ENCODE measurements at places on chromosomes 6 and 20.

DNA sequence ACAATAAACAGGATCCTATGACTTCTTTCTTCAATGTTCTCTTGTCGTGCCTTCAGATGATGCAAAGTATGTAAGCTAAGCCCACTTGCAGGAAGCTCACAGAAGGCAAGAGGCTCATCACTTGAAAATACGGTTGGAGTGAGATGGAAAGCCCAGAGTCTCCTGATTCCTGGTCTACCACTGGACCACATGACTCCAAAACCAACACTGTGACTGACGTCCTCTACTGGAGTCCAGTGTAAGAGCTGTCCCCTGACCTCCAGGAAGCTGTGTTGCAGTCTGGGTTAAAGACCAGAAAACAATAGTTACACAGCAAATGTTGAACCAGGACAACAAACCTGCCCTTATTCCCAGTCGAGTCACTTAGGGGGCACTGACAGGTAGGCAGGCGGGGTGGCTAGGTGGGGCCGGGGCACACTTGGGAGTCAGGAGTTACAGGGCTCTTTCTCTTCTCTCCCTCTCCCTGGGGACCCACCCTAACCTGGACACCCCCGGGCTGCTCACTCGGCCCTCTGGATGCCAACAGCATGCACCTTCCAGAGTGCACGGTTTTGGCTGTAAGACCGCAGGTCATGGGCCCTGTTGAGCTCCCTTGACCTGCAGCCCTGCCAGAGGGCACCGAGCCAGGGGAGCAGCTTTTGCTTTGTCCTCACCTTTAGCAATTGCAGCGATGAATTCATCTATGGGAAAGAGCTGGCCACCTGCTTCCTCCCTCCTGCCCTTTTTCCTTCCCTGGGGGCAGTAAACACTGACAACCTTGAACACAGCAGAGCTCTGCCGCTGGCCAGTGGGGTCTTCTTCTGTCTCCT is 7.4 kb downstream of the PCK1 start:
- DNase-seq = no peak

DNA sequence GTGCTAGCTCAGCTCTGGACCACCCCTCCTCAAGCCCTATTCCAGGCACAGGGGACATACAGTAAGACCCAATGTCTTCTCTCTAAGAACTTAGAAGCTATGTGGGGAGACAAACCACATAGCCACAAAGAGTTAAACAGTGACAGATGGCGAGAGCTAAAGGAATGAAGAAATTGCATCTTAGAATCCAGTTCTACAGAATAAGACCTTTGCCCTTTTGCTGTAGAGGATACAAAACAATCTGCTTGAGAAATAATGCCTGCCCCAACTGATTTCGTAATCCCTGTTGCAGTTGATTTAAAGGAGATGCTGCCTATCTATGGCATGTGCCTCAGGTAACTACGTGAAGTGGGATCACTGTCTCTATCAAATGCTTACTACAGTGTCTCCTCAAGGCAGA is 31.2 kb downstream of the TNFRSF21 start:
- DNase-seq = no peak

GRCh38 chr6:90388395-90388794 is 91.8 kb upstream of the BACH2 start:
- DNase-seq = no peak

- no peak for DNase-seq
These were observed 161.1 kb upstream of the CARMIL1 start for GRCh38 chr6:25118038-25118437.

DNA sequence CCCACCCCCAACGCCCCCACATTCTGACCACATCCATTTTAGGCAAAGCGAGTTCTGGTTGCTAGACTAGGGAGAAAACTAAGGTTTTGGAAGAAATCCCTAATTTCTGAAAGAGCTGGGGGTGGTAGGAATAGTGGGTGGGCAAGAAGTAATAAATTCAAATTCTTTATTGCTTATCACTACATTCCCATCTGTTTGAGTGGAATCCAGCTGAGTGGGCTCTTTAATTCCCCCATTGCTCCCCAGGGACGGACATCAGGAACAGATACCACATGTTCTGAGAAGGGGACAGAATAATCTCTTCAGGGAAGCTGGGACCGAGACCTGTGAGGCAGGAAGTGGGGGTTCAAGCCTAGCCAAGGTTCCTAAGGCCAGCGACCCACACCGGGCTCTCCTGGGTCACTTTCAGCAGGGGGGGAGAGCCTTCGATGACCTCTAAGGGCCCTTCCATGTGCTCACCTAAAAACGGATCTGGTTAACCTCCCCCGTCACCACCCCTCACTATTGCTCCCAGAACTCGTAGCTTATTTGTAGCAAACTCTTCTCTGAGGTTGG is 42.3 kb upstream of the MRPS10 start:
- DNase-seq = peak; percentile 64

GRCh38 chr6:71044753-71045152 is 87.9 kb upstream of the B3GAT2 start:
- no peak for DNase-seq

DNA sequence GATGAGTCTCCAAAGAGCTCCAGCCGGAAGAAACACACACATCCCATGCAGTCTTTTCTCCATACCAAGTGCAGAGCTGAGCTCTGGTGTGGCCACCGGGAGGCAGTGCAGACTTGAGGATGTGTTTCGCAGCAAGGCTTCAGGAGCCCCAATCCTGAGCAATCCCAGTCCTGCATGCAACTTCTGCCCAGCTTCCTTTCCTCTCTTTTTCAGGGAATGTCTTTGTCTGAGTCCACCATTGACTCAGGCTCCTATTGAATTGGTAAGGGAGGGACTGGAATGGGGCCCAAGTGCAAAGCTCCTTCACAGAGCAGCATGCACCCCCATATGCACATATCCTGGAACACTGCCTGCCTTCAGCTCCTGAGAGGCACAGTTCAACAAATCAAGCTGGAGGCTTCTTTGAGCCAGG is 50.5 kb upstream of the ASIP start:
- DNase-seq = peak; percentile 86

DNA sequence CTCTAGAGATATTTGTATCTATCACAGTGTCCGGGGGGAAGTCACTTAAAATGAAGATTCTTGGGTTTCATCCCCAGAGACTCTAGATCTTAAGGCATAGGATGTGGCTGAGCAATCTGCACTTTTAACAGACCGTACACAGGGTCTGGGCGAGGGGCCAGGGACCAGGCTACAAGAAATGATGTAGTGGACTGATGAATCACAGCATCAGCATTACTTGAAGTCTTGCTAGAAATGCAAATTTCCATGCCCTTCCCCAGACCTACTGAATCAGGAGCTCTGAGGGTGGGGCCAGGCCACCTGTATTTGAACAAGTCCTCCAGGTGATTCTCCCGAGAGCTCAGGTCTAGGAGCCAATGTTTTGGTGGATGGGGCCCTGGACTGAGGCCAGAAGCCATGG is 168.4 kb downstream of the DOK5 start:
- DNase-seq = peak; percentile 34

GRCh38 chr6:98477231-98477630 is 357.1 kb upstream of the POU3F2 start:
- no peak for DNase-seq

DNA sequence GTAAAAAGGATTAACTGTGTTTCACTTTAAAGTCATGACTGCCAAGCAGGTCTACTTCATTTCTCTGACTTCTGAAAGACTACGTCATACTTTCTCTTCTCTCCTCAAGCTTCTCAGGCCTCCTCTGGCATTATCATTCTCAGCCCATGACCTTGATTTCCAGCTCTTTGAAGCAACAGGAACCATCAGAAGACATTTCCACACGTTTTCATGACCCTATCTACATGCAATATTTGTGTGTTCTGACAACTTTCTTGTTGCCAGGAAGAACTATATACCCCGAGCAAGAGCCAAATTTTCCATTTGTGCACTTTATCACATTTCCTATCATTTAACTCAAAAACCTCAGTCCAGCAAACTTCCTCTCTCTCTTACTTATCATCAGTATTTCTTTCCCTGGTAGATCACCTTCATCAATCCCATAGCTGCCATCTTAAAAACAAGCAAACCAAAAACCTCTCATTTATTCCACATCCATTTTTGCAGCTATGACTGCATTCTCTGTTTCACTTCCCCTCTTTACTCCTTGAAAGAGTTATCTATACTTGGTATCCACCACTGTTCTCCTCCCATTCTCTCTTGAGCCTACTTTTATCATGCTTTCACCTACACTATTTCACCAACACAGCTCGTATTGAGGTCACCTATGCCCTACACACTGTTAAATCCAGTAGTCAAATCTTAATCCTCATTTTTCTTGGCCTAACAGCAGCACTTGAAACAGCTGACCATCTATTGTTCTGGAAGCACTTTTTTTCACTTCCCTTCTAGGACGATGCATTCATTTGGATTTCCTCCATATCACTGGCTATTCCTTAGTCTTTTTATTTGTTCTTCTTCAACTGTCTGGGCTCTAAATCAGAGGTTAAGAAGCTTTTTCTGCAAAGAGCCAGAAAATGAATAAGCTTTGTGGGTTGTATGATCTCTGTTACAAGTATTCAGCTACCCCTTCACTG is 47.1 kb downstream of the STX7 start:
- no peak for DNase-seq

DNA sequence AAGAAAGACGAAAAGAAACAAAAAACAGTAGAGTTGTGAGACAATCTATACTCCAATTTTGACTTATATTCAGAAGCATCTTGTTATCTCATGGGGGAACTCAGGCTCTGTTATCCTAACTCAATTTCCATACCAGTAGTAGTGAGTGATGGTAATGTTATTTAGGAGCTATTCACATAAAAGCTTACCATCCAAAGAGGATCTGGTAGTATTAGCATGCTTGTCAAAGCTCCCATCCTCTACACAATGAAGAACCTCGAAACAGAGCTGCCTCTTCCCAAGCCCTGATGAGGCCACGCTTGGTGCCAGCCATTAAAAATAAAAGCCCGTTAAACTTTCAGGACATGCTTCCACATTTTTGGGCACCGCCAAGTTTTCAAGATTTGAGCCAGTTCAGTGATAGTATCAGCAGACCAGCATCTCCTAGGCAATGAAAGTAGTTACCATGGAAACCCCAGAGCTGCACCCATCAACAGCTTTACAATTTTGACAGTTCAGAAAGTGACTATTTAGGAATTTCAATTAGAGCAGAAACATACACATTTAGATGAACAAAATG is 173.3 kb downstream of the CD83 start:
- peak; percentile 66 for DNase-seq

- no peak for DNase-seq
These were observed 182.1 kb upstream of the OPRM1 start for GRCh38 chr6:153856929-153857376.

DNA sequence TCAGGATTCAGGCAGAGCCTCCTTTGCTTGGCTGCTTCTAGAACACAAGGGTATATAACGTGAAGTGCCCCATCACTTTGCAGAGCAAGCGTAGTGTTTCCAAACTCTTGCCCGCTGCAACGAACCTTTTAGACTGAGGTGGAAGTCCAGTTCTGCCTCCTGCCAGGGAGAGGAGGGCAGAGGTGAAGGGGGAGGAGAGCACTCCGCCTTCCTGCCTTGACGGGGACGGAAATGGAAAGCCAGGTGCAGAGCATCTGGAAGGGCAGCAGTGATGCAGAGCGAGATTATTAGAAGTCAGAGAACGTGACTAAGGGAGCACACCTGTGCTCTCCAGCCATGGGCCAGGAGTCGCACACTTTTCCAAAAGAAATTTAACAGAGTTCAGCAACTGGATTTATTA is 63.4 kb downstream of the RREB1 start:
- DNase-seq = no peak

- DNase-seq = no peak
These were observed 329.1 kb downstream of the TFAP2B start for GRCh38 chr6:51147756-51148155.

GRCh38 chr6:42788671-42789070 is 6.8 kb downstream of the BICRAL start:
- no peak for DNase-seq

GRCh38 chr6:166106076-166106686 is 61.5 kb downstream of the TBXT start:
- peak; percentile 75 for DNase-seq

DNA sequence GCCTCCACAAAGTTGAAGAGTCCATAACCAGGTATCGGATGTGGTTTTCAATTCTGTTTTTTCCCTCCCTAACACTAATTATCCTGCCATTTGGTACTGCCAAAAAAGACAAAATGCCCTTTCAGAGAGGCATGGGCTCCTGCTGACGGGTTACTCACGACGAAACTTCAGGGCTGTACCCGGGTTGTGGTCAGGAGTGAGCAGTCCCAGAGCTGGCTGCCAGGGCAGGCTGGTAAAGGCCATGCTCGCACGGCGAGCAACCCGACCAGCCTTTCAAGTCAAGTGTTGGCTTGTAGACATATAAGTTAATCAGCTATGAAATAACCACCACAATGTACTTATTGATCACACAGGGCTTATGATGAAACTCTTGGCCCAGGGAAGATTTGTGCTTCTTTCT is 152.5 kb downstream of the FOXC1 start:
- no peak for DNase-seq

- DNase-seq = no peak
These were observed 2.4 kb downstream of the CEP85L start for GRCh38 chr6:118648866-118649554.

DNA sequence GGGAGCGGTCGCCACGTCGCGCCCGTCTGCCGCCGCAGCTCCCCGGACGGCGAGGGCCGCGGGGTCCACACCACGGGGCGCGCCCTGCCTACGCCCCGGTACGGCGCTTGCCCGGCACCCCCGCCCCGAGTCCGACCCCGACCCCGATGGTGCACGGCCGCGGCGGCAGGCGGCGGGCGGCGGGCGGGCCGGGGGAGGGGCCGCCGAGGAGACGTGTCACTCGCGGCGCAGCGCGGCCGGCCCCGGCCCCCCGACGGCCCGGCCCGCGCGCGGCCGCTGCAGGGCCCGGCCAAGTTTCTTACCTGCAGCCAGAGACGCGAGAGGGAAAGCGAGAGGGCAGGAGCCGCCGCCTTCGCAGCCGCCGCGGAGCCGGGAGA is 328 bp downstream of the RRBP1 start:
- DNase-seq = no peak

GRCh38 chr20:32153156-32153665 is 43.7 kb downstream of the TM9SF4 start:
- no peak for DNase-seq

DNA sequence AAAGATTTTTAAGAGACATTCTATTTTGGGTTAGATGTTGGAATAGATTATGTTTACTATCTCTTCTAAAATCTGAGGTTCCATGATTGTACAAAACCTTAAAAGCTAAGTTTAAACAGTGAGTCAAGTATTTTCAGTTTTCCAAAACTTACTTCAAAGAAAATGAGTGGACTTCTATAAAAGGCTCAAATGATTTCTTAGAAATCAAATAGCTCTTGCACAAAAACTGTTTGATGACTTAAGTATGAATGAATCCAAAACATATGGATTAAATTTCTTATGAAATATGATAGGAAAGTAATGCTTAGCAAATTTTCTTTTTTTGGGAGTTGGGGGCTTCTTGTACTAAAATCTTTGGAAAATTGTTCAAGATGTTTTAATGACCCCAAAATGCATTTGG is 837.3 kb upstream of the SLC35B3 start:
- peak; percentile 1 for DNase-seq

GRCh38 chr20:47606414-47606982 is 104.8 kb downstream of the NCOA3 start:
- no peak for DNase-seq

GRCh38 chr6:27592481-27593199 is 119.7 kb upstream of the ZNF184 start:
- peak; percentile 39 for DNase-seq

Measured in muscle of leg (tissue), 16 donors.